A549 (cell line): ENCODE measurements at places on chromosomes 12 and 14. TPM values are rescaled to one million over a fixed set of nuclear protein-coding genes. Genes with fewer than 3 reads are reported as not detected.
A peak's percentile ranks its signal among the peaks of the same experiment; 100 is the strongest.

- peak; percentile 72 for DNase-seq
These were observed 53.8 kb downstream of the VCPKMT start for GRCh38 chr14:50062438-50063085.

The KSR2 gene
- 0.33 to 0.55 TPM (median 0.37 TPM) in 3 replicates for polyA plus RNA-seq

The KLRD1 gene
- polyA plus RNA-seq = not detected in 3 replicates

The A2ML1 gene
- not detected in 3 replicates for polyA plus RNA-seq

- DNase-seq = no peak
These were observed 37.2 kb downstream of the TNFAIP2 start for GRCh38 chr14:103160321-103161053.

DNA sequence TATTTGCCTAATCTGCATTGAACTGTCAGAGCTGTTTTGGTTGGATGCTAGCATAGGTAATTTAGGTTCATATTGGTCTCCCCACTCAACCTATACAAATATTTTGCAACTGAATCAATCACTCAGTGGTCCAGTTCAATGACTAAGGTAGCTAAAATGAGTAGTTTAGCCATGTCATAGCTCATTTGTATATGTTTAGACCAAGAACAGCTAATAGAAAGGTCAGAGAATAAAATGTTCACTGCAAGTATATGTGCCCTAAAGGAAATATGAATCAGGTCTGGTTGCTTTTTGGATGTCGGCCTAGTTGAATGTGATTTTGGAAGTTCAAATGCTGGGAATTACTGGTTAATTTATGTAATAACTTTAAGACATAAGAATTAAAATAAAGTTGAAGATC, 883.9 kb downstream of the LRFN5 start:
- DNase-seq = no peak

GRCh38 chr12:71768900-71769299, 14.2 kb downstream of the RAB21 start:
- DNase-seq = no peak

DNA sequence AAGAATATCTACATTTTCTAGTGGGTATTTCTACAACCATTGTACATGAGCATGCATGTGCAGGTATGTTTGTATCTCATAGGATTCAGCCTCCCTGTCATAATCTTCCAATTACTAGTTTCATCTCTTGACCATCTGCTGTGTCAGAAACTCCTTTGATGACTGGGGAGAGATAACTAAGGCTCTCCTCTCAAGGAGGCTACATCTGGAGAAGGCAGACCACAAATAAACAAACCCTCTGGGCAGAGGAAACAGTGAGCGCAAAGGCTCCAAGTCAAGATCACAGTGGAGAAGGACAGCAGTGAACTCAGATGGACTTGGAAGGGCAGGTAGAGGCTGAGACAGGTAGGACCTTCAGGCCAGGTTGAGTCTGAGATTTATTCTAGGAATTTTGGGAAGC, 166.4 kb downstream of the PELI2 start:
- DNase-seq = no peak

DNA sequence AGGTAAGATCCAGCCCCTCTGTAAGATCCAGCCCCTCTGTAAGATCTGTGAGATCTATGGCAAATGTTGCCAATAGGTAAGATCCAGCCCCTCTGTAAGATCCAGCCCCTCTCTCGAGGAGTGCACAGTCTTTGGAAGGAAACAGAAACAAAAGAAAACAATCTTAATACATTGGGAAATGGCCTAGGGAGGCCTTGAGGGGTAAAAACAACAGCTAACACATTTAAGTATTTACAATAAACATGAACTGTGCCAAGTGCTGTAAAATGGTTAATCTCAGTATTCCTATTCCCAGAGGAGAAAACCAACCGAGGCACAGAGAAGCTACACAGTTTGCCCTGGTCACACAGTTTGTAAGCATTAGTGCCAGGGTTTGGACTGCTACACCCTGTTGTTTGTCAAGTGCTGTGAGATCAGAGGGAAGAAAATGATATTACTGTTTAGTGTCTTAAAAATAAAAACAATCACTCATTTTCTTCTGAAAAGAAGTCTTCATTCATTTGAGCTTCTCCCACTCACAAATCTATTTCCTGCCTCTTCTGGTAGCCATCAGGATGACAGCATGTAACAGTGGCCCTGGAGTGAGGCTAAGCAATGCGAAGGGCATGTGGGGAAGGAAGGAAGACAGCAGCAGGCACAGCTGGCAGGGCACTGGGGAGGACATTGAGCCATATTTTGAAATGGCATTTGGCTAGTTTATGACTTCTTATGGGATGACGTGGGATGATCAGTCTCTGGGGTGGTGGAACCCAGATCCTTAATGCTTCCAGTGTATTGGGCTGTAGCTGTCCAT, 118.7 kb upstream of the PTPRQ start:
- DNase-seq = no peak

The KRT83 gene
- 43.3 to 52.1 TPM (median 44.8 TPM) in 3 replicates for polyA plus RNA-seq

The CYP46A1 gene
- 0.12 to 0.13 TPM (median 0.13 TPM) in 3 replicates for polyA plus RNA-seq

The SYNDIG1L gene
- not detected in 3 replicates for polyA plus RNA-seq

GRCh38 chr14:64218344-64219240, 75.6 kb downstream of the ESR2 start:
- DNase-seq = no peak

The PTHLH gene
- polyA plus RNA-seq = 7.7 to 13.4 TPM (median 10.9 TPM) in 3 replicates

- DNase-seq = peak; percentile 42
These were observed 1.1 kb downstream of the PPFIBP1 start for GRCh38 chr12:27524839-27525753.

The OR2AP1 gene
- not detected in 3 replicates for polyA plus RNA-seq

- DNase-seq = no peak
These were observed 36.9 kb upstream of the SINHCAF start for GRCh38 chr12:31362759-31363415.

GRCh38 chr14:65019944-65020566, 33.4 kb downstream of the FNTB start:
- peak; percentile 80 for DNase-seq

The KCNMB4 gene
- polyA plus RNA-seq = 0.04 to 0.08 TPM (median 0.08 TPM) in 3 replicates

DNA sequence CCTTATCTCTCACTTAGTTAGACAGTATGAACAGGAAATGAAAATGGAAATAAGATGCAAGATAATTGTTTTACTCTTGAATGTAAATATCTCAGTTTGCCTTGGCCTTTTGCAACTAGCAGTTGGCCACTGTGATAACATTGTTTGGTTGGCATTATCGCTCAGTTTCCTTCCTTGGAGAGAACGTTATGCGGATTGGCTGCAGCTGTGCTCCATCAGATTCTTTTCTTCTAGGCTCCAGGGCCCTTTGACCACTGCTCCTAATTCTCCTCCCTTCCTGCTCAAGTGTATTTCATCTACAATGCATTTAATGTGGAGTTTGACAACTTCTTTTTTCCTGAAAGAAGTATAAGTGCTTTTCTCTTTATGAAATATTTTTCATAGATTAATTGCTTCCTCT, 284.2 kb downstream of the ADAMTS20 start:
- DNase-seq = no peak

DNA sequence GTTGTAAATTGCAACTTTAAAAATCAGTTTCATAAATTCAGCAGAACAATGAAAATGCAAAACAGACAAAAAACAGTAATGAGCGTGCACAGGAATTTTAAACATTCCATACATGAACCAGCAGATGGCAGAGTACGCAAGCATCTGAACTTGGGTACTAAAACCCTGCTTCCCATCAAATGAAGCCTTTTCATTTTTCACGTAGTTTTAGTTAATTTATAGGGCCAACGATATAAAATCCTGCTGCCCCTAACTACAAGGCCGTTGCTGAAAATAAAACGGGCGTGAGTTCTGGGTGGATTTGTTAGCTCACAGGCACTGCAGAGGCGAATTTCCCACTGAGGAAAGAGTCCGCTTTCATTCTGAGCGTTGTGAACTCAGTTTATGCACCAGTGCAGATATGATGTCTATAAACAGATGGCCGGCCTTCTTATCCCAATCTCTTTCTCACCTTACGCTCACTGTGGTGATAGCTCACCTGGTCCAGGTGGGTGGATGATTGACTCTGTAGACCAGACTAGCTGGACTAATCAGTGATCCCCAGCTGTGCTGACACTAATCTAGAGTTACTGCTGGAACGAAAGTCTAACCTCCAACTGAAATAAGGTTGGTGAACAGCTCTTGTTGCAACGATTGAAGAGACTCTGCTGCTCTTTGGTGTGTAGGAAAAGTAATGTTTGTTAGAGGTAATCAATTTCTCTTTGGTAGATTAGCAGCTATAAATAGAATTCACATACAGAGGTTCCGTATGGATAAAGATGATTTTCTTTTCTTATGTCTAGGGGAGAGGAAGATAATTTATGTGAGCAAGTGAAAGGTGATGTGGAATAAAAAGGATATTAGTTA, 89.2 kb downstream of the PDZRN4 start:
- DNase-seq = peak; percentile 34

DNA sequence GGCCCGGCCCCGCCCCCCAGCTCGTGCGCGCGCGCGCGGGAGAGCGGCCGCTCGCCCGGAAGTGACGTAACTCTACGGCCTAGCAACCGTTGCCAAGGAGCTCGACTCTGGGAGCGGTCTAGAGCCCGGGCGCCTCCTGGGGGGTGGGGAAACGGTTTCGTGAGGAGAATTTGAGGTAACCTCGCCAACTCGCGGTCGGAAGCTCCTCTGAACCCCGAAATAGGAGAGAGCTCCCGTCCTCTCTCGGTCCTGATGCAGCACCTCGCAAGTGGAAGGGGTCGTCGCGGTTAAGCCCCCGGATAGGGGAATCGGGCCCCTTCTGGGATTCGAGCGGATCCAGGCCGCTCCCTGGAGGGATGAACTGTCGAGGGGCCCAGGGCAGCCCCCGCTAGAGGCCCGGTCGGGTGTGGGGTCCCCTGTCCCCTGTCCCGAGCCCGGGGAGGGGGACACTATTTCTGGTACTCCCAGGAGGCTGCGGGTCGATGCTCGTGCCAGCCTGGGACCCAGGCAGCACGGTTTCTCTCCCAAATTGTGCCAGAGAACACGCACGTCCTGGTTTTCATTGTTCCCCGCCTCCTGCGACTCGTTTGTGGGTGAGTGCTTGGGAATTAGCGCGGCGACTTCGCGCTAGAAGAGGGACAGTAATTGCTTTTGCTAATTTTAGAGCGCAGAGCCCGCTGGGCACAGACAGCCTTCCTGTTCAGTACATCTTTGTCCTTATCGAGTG, at the start of gene IFT81:
TSS of gene IFT81 (plus strand) at position 89 of the 727 bp plus-strand sequence. CDS start 3,024 bp downstream, outside the sequence.
- DNase-seq = peak; percentile 96

- DNase-seq = peak; percentile 65
These were observed 1.9 kb upstream of the RAB35 start for GRCh38 chr12:120118321-120119061.
